ENCODE measurements at places on chromosomes 6 and 20. TPM values are rescaled to one million over a fixed set of nuclear protein-coding genes. Genes with fewer than 3 reads are reported as not detected.

GRCh38 chr6:139231206-139231605, 60.6 kb downstream of the TXLNB start:
- no peak for DNase-seq

DNA sequence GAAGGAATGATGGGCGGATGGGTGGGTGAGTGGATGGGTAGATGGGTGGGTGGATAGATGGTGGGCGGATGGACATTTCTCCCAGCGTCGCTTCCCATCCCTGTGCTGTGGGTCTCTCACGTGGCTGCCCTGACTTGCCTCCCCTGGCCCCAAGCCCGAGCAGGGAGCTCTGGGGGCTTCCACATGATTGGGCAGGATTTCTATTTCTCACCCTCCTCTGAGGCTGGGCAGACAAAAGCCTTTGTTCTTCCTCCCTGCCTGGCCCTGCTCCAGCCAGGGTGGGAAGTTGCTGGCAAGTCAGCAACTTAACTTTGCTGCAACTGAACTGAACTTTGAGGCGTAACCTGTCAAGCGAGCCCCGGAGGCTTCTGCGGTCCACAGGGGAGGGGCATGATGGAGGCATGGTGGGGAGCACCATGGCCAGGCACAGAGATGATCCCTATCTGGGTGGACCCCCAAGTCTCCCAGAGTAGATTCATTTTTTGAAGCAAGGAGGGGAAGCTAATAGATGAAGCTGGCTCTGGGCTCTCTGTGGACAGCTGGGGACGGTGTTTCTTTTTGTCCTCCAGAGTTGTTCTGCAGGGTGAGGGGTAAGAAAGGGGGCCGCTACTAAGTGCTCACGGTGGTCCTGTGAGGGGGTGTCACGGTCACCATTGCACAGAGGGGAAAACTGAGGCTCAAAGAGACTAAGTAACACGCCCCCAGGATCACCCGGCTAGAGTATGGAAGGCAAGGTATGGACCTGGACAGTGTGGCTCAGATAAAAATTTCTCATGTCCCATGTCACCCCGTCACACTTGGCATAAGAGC, 140.1 kb downstream of the CEBPB start:
- no peak for DNase-seq

DNA sequence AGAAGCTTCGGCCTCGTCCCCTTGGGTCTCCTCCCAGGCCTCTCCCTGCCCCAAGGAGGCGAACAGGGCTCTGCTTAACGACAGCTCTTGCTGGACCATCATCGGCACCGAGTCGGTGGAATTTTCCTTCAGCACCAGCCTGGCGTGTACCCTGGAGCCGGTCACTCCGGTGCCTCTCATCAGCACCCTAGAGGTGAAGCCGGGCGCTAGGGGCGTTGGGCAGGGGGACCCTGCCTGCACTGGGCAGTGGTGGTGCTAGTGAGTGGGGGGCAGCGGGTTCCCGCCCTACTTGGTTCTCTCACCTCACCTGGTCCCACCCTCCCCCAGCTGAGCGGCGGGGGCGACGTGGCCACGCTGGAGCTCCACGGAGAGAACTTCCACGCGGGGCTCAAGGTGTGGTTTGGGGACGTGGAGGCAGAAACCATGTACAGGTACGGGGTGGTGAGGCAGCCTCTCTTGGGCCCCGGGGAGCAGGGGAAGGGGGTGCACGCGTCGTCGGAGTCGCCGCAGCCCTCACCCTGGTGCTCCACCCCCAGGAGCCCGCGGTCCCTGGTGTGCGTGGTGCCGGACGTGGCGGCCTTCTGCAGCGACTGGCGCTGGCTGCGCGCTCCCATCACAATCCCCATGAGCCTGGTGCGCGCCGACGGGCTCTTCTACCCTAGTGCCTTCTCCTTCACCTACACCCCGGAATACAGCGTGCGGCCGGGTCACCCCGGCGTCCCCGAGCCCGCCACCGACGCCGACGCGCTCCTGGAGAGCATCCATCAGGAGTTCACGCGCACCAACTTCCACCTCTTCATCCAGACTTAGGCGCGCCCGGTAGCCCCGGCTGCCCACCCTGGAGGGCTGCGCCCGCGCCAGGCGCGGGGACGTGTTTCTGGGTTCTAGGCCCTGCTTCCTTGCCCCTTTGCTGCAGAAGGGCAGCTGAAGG, 8.3 kb upstream of the MATN4 start:
- DNase-seq, result no peak

- no peak for DNase-seq
Measured at GRCh38 chr6:144718431-144718830, 433.3 kb downstream of the UTRN start.

DNA sequence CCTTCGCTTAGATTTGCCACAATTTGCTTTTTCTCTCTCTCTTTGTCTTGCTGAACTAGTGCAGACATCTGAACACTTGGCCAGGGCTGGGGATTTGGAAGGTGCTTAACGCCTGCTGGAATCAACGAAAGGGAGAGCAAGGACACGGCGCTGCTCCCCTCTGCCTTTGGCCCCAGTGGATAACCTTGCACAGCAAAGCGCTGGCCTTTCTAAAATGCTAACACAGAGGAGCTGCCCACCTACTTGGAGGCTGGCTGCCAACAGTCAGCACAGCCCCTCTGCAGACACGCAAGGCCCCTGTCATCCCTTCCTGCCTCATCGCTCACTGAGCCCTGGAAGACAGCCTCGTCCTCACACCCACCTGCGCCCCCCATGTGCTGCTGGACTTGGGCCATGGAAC, 37.5 kb downstream of the C20orf203 start:
- no peak for DNase-seq

DNA sequence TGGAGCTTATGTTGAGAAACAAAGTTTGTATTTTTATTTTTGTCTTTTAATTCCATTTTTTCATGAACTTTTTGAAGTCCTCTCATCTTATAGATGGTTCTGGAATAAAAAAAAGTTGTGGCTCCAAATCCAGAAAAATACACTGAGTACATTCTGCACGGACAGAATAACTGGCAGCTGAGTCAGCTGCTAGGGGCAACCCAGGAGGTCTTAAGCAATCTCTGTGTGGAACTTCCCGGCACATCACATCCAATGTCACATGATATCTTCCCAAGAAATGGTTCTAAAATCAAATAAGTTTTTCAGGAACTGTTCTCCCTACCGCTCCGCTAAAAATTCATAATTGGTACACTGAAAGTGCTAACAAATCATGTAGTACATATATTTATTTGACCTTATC, 29.8 kb downstream of the SLC13A3 start:
- no peak for DNase-seq

- DNase-seq, result no peak
Measured at GRCh38 chr6:33766921-33767907, 20.5 kb upstream of the IP6K3 start.

DNA sequence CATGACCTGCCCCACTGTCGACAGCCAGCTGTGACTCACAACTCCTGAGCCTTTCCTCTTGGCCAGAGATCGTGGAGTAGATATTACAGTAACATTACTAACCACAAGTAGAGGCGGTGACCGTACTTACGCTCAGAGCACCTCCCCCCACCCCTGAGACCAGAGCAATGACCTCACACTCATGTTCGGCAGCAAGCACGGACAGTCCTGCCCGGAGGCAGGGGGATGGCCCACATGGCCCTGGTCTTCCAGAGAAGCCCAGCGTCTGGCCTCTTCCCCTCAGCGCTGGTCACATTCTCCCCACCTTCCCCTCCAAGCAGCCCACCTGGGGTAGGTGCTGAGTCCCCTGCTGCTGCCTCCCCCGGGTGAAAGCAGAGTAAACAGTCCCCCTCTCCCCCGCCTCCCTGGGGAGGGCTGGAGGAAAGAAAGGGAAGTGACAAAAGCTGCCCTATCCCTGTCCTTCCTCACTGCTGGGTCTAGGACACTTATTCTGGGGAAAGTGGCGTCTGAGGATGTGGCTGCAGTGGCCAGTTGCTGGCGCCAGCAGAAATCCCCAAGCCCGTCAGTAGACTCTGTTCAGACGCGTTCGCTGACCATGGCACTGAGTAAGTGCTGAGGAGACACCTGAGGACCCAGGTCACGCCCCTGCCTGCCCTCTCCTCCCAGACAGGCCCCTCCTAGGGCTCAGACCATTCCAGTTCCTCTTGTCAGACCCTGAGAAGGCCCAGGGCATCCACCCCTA, 68.5 kb downstream of the MRPL14 start:
- DNase-seq, result peak; percentile 87

- no peak for DNase-seq
Measured at GRCh38 chr6:56620229-56620868, 22.3 kb downstream of the DST start.

DNA sequence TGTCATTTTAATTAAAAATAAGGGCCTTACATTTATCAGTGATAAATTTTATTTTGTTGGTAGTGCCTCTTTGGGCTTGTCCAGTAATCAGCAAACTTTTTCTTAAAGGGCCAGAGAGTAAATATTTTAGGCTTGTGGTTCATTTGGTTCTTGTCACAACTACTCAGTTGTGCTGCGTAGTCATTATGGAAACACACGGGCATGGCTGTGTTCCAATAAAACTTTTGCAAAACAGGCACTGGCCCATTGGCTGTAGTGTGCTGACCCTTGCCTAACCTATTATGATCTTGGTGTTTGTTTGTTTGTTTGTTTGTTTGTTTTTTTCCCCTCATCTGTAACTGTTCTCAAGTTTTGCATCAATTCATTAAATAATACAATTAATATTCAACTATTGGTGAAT, 19.4 kb downstream of the TBPL1 start:
- no peak for DNase-seq

- DNase-seq, result no peak
Measured at GRCh38 chr6:73204252-73204651, 21.0 kb downstream of the KHDC1L start.

- DNase-seq, result no peak
Measured at GRCh38 chr6:67248077-67248476, 1387.0 kb upstream of the ADGRB3 start.

DNA sequence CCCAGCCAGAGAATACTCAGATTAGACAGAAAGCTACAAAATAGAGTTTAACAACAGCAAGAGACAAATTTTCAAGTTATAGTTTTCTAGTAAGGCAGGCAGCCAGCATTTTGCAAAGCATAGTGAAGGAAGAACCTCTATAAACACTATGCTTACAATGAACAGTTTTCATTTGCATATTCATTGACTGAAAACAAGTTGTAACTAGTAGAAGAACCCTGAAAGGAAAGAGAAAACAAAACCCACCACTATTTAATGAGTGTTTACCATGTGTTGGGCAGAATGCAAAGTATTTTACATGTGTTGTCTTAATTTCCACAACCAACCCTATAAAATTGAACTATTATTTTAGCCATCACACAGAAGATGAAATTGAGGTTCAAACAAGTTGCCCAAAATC, 196.1 kb downstream of the UBE3D start:
- DNase-seq, result no peak

- no peak for DNase-seq
Measured at GRCh38 chr6:84687431-84687830, 77.0 kb downstream of the TBX18 start.

DNA sequence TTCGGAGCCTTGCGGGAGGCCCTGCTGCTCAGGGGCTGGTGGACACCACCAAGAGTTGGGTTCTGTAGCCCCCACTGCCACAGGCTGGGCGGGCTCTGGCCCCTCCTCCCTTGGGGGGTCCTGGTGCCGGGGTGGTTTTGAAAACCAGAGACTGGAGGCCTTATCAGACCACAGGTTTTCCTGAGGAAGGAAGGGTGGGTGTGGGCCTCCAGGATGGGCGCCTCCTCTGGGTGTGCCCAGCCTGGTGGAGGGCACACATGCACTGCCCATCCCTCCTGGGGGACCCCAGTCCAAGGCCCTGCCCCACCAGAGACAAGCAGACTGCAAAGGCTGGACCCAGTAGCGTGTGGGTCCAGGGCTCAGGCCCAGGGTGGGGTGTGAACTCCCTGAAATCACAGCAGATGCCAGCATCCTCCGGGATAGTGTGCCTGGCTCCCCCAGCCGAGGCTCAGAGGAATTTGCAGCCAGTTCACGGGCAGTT, 13.5 kb upstream of the ZBTB46 start:
- no peak for DNase-seq

DNA sequence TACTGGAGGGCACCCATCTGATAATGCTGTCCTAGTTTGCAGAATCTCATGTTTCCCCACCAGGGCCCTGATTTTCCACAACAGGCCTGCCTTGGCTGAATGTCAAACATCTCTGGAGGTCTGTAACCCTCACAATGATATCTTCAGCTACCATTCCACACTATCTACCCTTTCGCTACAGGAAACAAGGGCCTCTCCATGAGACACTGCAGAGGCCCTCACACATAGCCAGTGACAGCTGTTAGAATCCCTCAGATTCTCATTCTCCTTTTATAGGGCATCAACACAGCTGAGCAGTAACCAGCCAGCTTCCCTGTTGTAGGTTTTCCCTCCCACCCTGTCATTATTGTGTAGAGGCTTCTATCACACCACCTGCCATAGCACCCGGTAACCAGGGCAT, 29.6 kb upstream of the MICB start:
- no peak for DNase-seq

GRCh38 chr6:82066991-82067411, 180.5 kb downstream of the IBTK start:
- DNase-seq, result no peak

DNA sequence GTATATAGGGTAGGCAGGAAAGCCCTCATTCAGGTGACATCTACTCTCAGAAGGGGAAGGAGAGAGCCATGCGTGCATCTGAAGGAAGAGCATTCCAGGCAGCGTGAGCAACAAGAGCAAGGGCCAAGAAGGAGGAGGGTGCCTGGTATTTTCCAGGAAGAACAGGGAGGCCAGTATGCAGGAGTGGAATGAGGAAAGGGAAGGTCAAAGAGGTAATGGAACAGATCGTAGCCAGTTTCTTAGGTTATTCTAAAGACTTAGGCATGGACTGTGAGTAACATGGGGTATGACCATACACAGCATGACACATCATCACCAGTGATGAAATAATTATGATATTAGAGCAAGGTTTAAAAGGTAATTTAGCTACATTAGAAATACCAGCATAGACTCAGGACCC, 24.1 kb downstream of the ALDH8A1 start:
- no peak for DNase-seq

DNA sequence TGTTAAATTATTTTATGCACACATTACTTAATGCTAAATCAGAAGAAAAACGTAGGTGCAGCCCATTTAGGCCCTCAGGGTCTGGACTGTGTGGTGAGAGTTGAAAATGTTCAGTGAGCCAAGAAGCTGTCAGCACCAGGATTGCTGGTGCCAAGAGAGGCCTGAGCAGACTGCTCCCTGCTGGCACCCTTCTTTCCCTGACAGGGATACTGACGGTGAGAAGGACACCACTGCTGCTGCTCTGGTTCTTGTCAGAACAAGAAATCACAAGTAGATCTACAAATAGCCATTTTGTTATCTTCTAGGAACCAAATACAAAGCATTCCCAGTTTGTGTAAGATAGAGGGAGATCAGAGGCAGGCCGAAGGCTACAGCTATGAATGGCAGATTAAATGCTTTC, 48.7 kb upstream of the CRISP1 start:
- no peak for DNase-seq

- no peak for DNase-seq
Measured at GRCh38 chr6:113823916-113824315, 33.2 kb upstream of the MARCKS start.

DNA sequence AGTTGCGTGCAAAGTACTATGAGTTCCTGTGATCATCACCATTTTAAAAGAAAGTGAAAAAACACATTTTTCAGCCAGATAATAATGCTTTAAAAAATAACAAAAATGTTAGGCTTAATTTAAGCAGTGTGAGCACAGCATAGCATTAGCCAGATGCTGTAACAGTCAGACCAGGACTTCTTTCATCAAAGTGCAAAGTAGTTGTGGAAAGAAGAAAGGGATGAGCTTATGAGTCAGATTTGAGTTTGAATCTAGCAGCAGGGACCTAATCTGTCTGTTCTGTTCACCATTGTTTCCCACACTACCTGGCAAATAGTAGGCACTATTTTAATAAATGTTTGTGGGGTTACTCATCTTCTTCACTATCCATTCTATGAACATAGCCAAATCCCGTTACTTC, 70.1 kb downstream of the KLHL32 start:
- DNase-seq, result no peak

The WFDC9 gene
- total RNA-seq, result not detected

The PFDN6 gene
- total RNA-seq, result 31.5 TPM

The CST2 gene
- 1.1 TPM for total RNA-seq

The PKHD1 gene
- total RNA-seq, result 0.32 TPM

All from suprapubic skin (tissue), 4 donors.